ENCODE measurements at places on chromosomes 11 and 22.

GRCh38 chr22:27358096-27358870 lies 443.3 kb downstream of the MN1 start:
- DNase-seq: no peak

GRCh38 chr11:67320011-67320410 lies 16.7 kb downstream of the SSH3 start:
- DNase-seq: no peak

DNA sequence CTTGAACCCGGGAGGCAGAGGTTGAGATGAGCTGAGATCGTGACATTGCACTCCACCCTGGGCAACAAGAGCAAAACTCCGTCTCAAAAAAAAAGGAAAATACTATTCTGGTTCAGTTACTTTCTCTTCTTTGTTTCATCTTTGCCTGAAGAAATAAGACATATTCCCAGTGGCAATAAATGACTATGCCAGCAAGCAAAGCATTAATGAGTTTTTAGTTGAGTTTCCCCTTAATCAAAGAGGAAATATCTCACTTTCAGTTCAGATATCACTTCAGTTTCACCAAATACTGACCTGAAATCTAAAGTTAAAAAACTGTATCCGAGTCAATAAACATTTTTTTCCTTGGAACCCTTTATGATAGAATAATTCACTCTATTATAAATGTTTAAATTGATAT lies 10.4 kb downstream of the PISD start:
- no peak for DNase-seq

- no peak for DNase-seq
Measured at GRCh38 chr11:81825346-81825745, 908.3 kb downstream of the FAM181B start.

GRCh38 chr11:123351375-123351774 lies 78.7 kb upstream of the GRAMD1B start:
- DNase-seq: no peak

DNA sequence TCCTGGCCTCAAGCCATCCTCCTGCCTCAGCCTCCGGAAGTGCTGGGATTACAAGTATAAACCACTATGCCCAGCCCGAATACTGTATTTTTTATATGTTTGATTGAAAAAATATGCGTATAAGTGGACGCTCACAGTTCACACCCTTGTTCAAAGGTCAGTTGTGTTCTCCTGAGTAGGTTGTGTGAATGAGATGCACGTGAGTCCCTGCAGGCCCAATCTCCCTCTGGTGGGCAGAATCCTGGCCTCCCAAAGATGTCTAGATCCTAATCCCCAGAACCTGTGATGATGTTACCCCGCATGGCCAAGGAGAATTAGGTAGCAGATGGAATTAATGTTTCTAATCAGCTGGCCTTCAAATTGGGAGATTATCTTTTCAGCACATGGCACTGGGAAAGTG lies 41.9 kb downstream of the CTTN start:
- DNase-seq: no peak

GRCh38 chr11:60498853-60499252 lies 6.3 kb downstream of the MS4A12 start:
- DNase-seq: no peak

- DNase-seq: no peak
Measured at GRCh38 chr22:38335077-38335476, 17.8 kb upstream of the CSNK1E start.

- DNase-seq: no peak
Measured at GRCh38 chr11:122786896-122787295, 51.4 kb upstream of the CRTAM start.

- no peak for DNase-seq
Measured at GRCh38 chr11:74000307-74001133, 8.4 kb downstream of the UCP3 start.

DNA sequence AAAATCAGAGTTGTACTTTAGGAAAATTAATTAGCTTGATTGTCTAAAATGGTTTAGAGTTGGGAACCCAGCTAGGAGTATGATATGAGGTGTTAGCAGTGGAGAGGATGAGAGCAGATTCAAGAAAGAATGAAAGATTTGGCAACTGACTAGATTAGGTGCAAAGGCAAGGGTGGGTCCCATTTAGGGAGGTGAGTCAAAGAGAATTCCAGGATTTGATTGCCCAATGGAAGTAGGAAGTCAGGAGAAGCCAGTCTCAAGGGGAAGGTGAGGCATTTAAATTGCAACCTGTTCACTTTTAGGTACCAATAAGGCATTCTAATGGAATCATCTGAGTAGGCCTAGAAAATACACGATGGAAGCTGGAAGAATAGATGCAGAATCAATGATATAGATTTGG lies 3.6 kb upstream of the CKAP5 start:
- no peak for DNase-seq

GRCh38 chr11:56720513-56720912 lies 21.6 kb downstream of the OR9G1 start:
- DNase-seq: no peak

- no peak for DNase-seq
Measured at GRCh38 chr11:1529774-1530173, 42.3 kb downstream of the DUSP8 start.

DNA sequence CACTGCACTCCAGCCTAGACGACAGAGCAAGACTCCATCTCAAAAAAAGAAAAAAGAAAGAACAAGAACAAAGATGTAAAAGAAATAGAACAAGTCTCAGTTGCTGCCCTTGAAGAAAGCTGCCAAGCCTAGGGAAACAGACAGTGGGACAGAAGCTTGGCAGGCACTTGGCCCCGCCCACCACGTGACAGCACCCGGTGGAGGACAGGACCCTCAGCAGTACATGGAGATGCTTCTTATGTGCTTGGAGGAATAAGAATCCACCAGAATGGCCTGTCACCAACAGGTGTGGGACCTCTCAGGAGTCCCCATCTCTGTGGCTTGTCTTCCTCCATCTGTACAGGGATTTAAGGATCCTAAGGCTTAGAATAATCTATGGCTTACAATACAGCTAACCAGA lies 7.6 kb upstream of the TMPRSS6 start:
- DNase-seq: no peak
